ENCODE measurements at places on chromosomes 4 and X. TPM values are rescaled to one million over a fixed set of nuclear protein-coding genes. Genes with fewer than 3 reads are reported as not detected.

DNA sequence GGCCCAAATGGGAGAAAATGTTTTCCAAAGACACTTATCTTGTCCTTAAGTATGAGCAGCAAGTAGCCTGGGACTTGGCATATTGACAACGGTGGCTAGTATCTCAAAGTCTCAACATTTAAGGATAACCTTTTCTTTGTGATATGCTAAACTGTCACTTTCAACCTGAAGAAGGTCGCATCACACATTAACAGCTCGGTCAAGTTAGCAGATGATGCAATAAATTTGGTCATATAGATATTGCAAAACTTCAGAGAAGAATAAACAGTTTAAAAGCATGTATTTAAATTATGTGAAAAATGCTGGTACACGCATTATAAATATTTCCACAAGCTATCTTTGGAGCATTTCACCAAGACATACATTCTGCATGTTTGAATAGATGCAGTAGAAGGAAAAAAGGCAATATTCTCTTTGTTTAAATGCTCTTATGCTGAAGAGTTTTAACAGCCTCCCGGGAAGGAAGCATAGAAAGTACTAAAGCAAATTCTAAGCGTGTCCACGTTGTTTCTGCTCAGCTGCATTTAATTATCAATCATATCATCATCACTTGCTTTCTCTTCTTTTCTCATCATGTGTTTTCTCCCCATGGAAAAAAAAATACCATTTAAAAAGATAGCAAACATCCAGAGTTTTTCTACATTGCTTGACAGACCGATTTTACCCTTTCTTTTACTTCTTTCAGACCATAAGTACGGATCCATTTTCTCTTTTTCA lies 24.2 kb downstream of the ARHGAP6 start:
- no peak for DNase-seq

GRCh38 chr4:45869184-45869583 lies 254.7 kb downstream of the GABRG1 start:
- DNase-seq: no peak

The TREX2 gene
- 0.60 TPM for polyA plus RNA-seq

GRCh38 chr4:98203332-98204235 lies 57.6 kb upstream of the RAP1GDS1 start:
- DNase-seq: no peak

The CETN2 gene
- 133 TPM for polyA plus RNA-seq

DNA sequence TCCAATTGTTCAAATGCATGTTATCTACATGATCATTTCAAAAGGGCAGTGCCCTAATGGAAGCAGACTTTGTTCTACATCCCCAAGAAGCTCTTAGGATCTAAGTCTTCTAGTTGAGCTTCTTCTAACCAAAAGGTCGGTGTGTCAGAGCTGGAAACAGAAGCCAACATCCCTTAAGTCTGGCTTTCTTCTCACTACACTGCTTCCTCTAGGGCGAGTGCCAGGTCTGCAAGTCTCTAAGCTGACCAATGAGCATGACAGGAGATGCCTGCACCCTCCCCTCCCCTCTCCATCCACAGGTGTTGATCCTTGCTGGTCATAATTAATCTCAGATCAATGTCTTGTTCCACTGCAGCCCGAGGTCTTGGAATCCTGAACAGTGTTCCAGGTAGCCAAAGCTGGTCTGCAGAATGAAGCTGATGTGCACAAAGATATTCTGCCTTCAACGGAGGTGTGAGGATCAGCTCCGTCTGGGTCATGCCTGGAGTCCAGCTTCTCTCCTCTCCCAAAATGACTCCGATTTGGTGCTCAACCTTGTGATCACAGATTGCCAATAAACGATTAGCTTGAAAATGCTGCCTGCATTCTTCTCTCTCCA lies 44.1 kb downstream of the WDR1 start:
- no peak for DNase-seq

DNA sequence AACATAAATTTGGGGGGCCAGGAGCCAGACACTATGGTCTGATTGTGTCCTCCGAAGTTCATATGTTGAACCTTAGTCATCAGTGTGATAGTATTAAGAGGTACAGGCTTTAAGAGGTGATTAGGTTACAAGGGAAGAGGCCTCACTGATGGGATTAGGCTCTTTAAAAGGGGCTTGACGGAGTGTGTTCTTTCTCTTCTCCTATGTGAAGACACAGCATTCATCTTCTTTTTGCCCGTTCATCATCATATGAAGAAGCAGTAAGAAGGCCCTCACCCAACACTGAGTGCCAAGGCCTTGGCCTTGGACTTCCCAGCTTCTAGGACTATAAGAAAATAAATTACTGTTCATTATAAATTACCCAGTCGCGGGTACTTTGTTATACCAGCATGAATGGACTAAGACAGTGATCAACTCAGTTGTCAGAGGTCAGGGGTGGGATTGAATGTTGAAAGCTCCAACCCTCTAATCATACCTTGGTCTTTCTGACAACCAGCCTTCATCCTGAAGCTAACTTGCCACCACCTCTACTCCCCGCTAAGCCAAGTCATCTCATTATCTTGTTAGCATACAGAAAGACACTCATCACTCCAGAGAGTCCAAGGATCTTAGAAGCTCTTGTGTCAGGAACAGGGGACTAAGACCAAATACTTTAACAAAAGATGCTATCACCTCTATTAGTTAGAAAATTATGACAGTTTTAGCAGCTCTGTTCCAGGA lies 543.4 kb upstream of the DIPK2B start:
- DNase-seq: no peak

- no peak for DNase-seq
These were observed 13.2 kb downstream of the FGA start for GRCh38 chr4:154577324-154577723.

GRCh38 chrX:63764946-63765345 lies 20.1 kb downstream of the ARHGEF9 start:
- no peak for DNase-seq

DNA sequence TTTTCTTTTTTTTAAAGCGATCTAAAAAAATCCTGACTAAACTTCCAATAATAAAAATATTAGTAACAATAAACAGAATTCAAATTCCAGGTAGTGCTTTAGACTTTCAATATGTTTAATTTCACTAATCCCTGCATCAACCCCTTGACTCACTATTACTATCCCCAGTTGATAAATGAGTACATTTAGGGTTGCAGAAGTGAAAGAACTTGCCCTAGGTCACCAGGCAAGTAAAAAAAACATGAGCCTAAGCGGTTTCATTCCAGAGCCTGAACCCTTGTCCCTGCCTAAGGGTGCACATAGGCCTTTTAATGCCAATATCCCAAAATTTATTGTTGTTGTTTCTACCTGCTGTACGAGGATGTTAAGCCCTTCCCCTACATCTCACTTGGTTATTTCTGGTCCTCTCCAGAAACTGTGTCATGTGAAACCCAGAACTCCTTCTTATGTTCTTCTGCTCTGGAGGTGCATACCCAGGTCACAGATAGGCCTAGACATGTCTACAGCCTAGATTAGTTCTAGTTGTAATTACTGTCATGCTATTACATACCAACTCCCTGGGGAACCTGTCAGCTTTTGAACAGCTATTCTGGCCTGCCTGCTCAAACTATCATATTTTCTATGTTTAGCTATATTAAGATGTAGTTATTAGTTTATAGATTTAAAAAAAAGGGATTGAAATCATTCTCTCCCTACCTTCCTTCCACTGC lies 244.5 kb upstream of the PITX2 start:
- DNase-seq: no peak

DNA sequence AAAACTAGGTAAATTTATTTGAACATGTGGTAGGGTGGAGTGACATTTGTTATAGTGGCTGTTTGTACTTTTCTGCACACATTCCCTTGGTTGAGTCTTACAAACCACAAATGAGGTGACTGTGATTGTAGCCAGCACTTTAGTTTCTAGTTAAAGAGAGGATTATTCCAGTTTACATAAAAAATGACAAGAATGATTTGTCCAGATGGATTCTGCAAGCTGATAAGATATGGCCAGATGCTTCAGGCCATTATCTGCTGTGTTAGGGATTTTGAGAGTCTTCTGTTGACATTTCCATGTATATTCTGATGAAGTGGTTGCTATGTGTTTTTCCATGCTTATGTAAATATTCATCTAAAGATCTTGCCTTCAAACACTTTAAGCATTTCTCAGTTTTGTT lies 31.0 kb upstream of the PDE5A start:
- DNase-seq: no peak

DNA sequence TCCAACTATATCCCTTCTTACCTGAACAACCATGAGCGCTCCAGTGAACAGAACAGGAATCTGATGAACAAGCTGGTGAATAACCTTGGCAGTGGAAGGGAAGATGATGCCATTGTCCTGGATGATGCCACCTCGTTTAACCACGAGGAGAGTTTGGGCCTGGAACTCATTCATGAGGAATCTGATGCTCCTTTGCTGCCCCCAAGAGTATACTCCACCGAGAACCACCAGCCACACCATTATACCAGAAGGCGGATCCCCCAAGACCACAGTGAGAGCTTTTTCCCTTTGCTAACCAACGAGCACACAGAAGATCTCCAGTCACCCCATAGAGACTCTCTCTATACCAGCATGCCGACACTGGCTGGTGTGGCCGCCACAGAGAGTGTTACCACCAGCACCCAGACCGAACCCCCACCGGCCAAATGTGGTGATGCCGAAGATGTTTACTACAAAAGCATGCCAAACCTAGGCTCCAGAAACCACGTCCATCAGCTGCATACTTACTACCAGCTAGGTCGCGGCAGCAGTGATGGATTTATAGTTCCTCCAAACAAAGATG lies 870.2 kb downstream of the ADGRL3 start:
- no peak for DNase-seq

The CXCL3 gene
- polyA plus RNA-seq: 0.09 TPM

DNA sequence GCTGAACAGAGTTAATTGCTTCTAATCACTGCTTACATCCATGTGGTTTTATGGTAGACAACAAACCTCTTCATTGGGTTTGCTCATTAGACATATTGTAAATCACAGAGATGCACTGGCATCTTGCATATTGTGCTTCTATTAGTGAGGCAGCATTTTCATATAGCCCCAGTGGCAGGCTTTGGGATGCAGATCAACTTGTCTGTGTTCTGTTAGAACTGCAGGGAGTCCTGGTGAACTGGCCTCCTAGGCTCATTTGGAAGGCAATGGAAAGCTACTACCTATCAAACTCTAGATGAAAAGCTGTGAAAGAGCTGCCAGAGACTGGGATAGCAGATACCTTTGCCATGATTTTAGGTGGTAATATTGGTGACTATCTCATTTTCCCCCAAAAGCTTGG lies 108.8 kb downstream of the NAA11 start:
- no peak for DNase-seq

DNA sequence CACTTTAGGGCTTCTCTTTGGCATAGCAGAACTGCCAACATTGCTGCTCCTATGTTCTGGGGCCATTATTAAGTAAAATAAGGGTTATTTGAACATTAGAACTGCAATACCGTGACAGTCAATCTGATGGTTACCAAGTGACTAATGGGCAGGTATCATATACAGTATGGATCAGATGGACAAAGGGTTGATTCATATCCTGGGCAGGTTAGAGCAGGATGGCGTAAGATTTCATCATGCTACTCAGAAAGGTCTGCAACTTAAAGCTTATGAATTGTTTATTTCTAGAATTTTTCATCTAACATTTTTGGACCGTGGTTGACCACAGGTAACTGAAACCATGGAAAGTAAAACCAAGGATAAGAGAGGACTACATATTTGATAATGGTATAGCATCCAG lies 40.9 kb downstream of the BRCC3 start:
- DNase-seq: no peak

GRCh38 chrX:144334577-144334976 lies 450.7 kb downstream of the UBE2NL start:
- DNase-seq: no peak

- no peak for DNase-seq
These were observed 64.9 kb upstream of the PSAPL1 start for GRCh38 chr4:7499661-7500060.

The ADH6 gene
- 24.8 TPM for polyA plus RNA-seq

- DNase-seq: no peak
These were observed 94.0 kb upstream of the TBL1X start for GRCh38 chrX:9370893-9371292.

DNA sequence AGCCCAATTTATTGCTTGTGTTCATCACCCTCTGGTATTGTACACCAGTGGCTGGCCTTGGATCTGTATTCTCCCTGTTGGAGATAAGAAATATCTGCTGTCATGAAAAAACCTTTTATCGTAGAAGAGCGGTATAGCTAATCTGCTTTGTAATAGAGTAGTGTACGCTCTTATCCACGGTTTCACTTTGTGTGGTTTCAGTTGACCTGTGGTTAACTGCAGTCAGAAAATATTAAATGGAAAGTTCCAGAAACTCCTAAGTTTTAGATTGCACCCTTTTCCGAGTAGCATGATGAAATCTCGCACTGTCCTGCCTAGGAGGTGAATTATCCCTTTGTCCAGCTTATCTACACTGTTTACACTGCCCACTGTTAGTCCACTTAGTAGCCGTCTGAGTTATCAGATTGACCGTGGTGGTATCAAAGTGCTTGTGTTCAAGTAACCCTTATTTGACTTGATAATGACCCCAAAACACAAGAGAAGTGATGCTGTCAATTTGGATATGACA lies 42.4 kb downstream of the KDM6A start:
- no peak for DNase-seq

DNA sequence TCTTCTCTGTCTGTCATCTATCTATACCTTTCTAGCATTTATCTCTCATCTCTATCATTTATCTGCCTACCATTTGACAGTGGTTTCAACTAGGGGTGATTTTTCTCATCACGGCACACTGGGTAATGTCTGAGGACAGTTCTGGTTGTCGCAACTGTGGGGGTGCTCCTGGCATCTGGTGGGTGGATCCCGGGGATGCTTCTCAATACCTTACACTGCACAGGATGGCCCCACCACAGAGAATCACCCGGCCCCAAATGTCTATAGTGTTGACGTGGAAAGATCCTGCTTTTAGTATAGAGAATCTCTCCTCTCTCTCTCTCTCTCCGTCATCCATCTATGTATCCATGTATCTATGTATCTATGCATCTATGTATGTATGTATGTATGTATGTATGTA lies 7.2 kb downstream of the P2RY8 start:
- no peak for DNase-seq

The ANTXR2 gene
- polyA plus RNA-seq: 60.7 TPM

The RGN gene
- polyA plus RNA-seq: 29.0 TPM

The CFAP47 gene
- 0.57 TPM for polyA plus RNA-seq

GRCh38 chr4:80311130-80311529 lies 24.4 kb upstream of the CFAP299 start:
- DNase-seq: no peak

- DNase-seq: no peak
These were observed 82.2 kb downstream of the STOX2 start for GRCh38 chr4:183986971-183987946.

GRCh38 chr4:38356686-38357085 lies 307.3 kb upstream of the KLF3 start:
- DNase-seq: no peak

- DNase-seq: no peak
These were observed 51.4 kb upstream of the HGFAC start for GRCh38 chr4:3390288-3390811.
